ENCODE measurements at places on chromosomes 5 and 9.

DNA sequence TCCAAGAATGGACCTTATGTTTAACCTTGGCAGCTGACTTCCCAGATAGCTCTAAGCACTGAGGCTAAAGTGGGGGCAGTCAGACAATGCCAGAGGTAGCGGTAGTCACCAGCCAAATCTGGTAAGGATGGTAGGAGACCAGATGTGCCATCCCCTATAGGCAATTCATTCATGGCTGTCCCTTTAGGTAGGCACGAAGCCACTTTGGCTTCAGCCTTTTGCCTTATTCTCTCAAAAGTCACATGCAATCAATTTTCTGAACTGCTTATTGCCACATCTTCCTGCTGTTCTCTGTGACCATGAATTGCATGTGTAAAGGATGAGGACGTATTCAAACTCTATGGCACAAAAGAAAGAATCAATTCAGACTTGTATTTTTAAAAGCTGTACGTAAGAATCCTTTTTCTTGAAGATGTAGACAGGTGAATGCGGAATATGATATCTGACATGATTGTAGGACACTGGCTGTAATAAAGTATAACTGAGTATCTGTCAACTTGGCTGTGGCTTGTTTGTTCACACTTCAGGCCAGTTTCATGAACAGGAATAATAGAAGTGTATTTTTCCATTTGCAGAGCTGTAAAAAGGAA lies 611.7 kb downstream of the NR2F1-AS1 start:
- no peak for ATAC-seq

DNA sequence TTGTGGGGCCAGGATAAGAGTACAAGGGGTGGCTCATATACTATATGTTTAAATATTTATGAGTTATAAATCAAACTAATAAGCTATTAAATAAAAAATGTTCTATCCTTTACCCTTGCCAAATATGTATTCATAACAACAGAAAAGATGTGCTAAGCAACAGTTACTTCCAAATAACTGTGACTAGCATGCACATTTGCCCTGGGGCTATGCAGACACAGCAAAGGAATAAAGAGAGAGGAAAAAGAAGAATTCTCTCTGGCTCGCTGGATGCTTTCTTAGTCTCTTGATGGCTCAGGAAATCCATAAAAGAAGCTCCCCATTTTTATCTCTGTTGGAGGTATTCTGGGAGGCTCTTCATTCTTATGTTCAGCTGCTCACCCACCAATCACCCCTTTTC lies 182.4 kb upstream of the ATP10B start:
- ATAC-seq, result no peak

GRCh38 chr9:83220730-83221129 lies 157.8 kb upstream of the RASEF start:
- no peak for ATAC-seq

DNA sequence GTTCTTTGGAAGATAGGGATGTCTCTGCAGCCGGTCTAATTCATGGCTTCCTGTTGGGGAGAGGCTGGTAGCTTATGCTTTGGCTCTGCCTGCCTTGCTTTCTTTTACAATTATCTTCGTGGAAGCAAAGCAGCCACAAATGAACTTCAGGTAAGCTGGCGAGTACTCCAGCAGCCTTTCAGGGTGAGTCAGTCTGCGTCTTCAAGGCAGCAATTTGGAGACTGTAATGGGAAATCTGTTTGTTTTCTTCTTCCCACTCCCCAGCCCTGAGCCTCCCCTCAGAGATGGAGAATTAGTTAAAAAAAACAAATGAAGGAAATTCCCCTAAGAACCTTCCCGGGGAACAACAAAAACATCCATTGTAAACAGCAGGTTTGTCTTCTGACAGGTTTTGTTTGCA lies 100.1 kb downstream of the PSAT1 start:
- no peak for ATAC-seq

- ATAC-seq, result peak; percentile 10
These were observed 73.8 kb upstream of the IL12B start for GRCh38 chr5:159403906-159404681.

DNA sequence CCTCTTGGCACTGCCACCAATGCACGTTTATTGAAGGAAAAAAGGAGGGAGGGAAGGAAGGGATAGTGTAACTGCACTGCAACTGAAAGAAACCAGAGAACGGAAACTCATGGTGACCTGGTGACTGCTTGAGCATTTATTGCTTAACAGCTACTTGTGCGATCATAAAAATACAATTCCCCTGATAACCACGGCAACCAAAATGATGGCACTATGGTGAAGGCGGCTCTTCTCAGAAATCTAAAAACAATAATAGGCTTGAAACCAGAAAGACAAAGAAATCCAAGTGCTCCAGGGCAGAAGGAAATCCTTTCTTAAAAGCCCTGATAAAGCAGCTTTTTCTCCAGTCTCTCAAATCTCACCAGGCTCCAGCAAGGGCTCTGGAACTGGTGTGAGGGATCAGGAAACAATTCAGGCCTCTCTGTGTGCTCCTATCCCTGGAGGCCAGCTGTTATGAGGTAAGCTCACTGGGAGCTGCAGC lies 1.9 kb downstream of the FBXO10 start:
- no peak for ATAC-seq

DNA sequence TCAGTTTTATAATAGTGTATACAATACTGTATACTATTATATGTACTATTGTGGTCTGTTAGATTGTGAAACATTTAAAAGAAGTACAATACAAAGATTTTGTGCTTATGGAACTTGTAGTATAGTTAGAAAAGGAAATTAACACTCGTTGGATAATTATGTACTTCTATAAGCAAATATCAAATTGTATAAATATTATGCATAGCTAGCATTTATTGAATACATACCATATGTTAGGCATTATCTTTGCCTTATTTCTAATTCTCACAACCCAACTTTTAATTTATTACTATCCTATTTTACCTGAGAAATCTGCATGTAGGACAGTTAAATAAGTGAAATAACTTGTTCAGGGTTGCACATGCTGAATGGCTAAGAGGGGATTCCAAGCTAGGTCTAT lies 37.5 kb downstream of the RAB3C start:
- no peak for ATAC-seq

DNA sequence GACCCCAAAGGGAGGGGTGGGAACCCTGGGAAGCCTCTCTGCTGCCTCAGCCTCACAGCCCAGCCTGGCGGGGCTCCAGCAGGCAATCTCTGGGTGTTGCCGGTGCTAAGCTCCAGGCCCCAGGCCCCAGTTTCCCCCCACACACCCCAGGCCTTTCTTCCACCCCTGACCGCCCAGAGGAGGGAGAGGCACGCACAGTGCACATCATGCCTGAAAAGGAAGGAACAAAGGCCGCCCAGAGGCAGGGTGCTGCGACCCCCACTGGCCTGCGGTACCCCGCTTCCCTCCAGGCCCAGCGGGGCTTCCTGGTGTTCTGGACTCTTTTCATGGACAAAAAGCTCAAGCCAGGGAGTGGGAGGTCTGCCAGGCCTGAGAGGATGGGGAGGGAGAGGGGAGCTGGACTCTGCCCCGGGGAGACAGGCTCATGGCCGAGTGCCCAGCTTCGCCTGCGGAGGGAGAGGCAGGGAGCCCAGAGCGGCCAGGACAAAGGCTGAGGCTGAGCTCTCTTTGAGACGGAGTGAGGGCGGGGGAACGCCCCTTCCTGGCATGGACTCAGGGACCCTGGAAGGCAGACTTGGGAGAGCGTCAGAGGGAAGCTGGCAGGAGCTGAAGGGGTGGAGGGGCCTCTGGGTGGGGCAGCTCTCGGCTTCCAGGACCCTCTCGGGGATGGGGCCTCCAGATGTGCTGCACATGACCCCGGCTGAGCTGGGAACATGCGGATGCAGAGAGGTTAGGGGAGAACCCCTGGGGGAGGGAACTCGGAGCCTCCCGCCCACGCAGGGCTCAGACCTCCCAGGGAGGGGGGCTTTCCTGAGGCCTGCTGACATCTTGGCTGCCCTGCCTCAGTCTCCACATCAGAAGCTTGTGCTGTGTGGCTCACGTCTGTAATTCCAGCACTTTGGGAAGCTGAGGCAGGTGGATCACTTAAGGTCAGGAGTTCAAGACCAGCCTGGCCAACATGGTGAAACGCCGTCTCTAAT lies 1.8 kb upstream of the ENTPD2 start:
- peak; percentile 86 for ATAC-seq

- no peak for ATAC-seq
These were observed 93.2 kb downstream of the WDR41 start for GRCh38 chr5:77398896-77399295.

DNA sequence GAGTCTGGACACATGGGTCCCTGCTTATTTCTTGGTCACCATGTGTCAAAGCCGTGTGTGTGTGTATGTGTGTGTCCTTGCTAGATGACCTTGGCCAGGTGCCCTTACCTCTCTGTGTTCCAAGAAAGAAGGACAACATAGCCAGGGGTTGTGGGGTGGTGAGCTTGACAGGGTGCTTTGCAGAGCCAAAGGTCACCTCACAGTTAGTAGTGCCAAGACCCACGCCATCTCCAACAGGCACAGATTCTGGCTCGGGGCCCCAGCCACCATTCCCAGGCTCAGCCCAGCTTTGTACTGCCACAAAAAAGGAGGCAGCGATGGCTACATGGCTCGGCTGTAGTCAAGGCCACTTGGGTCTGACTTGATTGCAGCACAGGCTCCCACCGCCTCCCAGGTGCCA lies 39.5 kb downstream of the CXXC5 start:
- ATAC-seq, result no peak

- no peak for ATAC-seq
These were observed 4.2 kb upstream of the CACNA1B start for GRCh38 chr9:137873408-137873807.

DNA sequence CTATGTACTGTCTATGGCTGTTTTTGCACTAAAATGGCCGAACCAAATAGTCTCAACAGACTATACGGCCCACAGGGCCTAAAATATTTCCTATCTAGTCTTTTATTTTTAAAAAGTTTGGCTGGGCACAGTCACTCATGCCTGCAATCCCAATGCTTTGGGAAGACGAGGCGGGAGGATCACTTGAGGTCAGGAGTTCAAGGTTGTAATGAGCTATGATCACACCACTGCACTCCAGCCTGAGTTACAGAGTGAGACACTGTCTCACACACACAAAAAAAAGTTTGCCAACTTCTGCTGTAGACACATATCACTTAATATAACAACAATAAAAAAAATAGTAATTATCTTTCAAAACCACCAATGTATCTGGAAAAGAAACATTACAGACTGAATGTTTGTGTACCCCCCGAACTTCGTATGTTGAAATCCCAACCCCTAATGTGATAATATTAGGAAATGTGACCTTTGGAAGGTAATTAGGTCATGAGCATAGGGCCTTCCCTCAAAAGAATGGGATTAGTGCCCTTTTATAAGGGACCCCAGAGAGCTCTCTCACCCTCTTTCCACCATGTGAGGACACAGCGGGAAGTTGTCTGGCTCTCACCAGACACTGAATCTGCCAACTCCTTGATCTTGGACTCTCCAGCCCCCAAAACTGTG lies 53.5 kb upstream of the HK3 start:
- no peak for ATAC-seq

DNA sequence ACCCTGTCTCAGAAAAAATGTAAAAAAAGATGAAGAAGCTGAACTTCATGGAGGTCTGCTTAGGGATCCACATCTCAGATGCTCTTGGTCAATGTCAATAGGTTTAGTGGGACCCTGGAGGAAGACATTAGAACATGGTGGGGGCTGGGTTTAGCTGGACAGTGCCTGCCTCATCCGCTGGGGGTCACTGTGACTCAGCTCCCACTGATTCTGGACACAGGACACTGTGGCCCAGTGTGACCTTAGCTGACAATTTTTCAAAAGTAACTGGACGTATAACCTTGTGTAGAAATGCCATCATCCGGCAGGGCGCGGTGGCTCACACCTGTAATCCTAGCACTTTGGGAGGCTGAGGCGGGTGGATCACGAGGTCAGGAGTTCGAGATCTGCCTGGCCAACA lies 7.3 kb upstream of the HNRNPAB start:
- no peak for ATAC-seq

DNA sequence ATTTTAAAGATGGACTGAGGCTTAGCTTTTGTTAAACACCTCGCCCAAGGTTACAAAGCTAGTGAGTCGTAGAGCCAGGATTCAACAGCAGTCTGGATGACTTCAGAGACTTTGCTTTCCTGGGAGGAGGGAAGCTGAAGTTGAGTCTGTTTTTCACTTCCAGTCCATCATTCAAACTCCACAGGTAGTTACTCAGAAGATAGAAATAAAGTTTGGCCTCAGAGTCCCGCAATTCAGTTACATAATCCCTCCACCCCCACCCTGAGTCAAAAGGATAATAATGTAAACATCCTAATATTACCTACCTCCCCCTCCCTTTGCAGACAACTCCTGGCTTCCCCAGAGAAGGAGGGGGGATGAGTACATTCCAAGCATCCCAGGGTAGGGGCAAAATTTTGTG lies 8.1 kb downstream of the HBEGF start:
- ATAC-seq, result no peak

DNA sequence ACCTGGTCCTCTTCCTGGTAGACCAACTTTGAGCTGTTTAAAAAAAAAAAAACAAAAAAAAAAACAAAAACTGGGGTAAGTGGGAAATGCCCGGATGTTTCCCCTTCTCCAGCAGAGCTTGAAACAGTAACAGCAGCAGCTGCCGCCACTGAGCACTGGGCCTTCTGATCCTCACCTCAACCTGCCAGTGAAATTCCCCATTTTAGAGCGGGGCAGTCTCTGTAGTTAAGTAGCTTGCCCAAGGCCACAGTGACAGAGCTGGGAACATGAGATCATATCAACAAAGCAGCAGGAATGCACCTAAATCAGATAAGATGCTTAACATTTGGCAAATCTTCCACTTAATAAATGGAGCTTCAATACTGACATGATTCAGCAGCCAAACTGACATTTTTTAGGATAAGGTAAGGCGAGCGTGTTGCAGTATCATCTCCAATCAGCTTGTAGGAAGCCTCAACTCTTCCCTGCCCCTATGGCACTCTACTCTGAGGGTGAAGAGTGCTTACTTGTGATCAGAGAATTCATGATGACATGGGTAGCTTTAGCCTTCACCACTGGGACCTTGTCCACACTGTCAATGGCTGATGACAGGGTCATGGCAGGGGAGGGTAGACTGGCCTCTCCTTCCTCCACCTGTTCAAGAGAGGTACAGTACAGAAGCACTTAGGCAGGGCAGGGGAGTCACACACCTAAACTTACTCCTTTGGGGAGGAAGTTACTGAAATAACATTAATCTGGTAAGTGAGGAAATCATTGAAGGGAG lies 9.3 kb downstream of the KIAA1191 start:
- no peak for ATAC-seq

GRCh38 chr5:123514615-123515355 lies 2.8 kb downstream of the CSNK1G3 start:
- no peak for ATAC-seq

GRCh38 chr5:136155078-136155477 lies 22.4 kb downstream of the SMAD5 start:
- ATAC-seq, result no peak
